Stimulated activated CD4-positive, alpha-beta T cell treated with anti-CD3 and anti-CD28 coated beads, Interleukin-1b, Interleukin-23, amount 100 ng/mL, for 1 hour (primary cell): ENCODE measurements at places on chromosomes 13 and 19.

DNA sequence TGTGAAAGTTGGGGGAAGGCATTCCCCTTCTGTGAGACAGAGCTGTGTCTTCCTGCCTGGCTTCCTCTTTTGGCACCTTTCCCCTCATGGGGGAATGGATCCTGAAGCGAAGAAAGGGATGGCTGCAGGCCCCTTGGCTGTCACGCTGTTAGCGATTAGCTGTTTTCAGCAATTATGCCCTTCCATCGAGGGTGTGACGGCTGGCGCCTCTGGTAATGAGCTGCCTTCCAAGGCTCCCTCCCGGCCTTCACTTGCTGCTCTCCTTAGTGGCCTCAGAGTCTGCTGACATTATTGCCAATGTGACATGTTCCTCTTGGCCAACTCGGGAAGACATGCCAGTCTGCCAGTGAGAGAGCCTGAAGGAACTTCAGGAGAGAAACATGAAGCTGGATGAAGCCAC is 162.1 kb downstream of the ZIC5 start:
- no peak for DNase-seq

DNA sequence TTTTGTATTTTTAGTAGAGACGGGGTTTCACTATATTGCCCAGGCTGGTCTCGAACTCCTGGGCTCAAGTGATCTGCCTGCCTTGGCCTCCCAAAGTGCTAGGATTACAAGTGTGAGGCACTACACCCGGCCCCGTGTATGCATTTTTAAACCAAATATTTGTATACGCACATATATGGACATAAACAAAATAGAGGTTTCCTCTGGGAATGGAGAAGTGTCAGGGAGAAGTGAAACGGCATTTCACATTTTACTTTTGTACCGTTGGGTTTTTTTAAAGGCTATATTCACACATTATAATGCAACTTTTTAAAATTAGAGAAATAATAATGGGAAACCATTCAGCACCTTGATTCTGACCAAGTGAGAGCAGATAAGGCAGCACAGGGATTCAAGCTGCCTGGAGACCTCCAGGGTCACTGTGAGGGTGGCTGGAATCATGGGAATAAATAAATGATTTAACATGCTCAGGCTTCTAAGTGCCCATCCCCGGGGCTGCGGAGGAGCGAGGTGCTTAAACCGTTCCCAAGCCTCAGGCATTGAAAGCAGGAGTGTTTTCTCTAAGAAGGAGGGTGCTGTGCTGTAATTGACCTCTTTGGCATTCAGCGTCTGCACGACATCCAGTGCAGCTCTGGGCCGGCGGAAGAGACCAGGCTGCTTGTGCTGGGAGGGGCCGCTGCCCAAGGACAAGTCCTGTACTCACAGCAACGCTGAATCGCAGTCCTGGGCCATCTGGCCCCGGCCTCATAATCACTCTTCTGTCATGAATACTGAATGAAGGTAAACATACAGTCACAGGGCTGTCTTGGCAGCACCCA is 24.7 kb downstream of the GPR42 start:
- no peak for DNase-seq

DNA sequence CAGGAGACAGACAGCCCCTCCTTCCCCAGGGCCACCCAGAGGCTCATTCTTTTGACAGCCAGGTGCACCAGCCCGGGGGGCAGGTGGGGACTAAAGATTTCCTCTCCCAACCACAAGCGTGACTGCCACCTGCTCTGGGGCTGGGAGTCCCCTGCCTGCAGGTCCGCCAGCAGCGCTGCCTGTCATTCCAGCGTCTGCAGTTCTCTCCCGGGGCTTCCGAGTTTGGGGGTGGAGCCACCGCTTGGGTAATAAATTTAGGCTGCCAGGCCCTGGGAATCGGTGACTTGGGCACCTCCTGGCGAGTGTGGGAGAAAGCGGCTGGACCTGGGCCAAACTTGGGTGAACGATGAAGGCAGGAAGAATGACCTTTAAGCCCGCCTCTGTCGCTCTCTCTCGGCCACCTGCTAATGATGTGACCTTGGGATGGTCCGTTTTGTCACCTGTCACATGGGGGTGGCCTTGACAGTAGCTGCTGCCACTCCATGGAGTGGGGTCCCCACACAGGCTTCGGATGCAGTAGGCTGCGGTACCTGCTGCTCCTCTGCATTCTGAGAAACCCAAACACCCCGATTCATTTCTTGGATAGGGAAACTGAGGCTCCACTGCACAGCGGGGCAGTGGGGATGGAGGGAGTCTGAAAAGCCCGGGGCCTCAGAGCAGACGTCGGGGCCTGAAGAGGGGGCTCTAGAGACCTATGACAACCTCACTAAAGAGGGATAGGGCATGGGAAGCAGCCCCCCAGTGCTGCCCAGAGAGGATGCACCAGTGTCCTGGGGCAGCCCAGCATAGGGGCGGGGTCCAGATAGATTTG is 12.8 kb downstream of the FUT6 start:
- no peak for DNase-seq

DNA sequence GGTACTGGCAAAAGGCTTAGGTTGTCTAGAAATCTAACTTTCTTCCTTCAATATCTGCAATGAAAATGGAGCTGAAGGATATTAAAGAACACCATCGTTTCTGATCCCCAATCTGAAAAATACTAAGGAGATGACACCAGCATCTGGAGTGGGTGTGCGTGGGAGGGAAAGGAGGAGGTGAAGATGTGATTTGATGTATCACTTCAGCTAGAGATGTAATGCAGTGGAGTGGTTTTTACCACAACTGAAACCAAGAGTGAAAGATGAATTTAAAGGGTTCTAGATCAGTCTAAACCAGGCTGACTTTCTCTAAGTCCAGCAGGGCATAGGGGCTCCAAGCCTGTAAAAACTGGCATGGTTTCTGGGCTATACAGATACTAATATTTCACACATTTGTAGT is 148.4 kb downstream of the AKAP11 start:
- DNase-seq = peak; percentile 42

- DNase-seq = no peak
Measured at GRCh38 chr19:1855828-1856255, 7.5 kb downstream of the KLF16 start.

DNA sequence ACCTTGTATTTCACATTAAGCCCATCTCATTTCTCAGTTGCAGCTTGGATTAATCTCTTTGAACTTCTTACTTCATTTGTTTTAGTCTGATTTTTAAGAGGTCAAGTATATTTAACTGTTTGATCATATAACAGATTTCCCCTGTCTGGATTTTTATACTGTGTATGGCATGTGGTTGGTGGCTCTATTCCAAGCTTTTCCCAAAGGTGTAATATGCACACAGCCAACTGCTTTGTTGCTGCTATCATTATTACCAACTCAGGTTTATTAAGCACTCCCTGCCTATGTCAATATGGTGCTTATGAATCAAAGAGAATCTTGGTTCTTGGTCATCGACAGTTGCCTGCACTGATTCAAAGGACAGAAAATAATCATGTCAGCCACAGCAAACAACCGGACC is 92.6 kb downstream of the RAP2A start:
- DNase-seq = no peak

DNA sequence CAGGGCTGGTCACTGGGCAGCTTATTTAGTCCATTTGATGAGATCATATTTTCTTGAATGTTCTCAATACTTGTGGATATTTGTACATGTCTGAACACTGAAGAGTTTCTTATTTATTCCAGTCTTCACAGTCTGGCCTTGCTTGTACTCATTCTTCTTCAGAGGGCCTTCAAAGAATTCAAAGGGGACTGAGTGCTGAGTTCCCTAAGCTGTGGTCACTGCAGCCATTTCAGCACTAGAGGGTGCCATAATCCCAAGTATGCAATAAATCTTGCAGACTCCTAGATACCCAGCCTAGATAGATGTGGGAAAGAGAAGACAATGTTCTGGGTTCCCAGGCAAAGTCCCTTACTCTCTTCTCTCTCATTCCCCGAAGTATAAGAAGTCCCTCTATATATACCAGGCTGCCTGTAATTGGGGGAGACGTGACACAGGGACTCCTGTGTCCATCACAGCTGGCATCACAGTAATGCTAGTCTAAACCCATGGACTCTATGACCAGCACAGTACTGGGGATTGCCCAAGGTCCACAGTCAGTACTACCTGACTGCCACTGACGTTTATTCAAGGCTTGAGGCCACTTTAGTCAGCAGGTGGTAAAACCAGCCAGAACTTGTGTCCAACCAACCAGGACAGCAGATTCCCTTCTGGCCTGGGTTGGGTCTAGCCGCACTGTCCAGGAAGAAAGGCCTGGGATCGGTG is 8.9 kb upstream of the VN1R1 start:
- no peak for DNase-seq

- no peak for DNase-seq
Measured at GRCh38 chr19:14370169-14370939, 10.9 kb upstream of the ADGRE5 start.

DNA sequence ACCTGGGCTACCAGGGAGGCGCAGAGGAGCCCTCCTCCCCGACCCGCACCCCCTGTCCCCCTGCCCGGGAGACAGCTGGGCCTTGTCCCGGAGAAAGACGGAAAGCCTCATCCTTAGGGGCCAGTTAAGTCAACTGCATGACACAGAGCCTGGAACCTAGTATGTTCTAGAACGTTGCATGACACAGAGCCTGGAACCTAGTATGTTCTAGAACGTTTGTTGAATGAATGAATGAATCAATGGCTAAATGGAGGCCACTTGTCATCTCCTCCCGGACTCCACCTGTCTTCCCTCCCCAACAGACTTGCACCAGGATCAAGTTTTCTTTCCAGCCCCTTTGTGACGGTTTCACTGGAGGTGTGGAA is 706 bp downstream of the SERP2 start:
- no peak for DNase-seq

GRCh38 chr13:98842070-98842469 is 89.6 kb upstream of the SLC15A1 start:
- DNase-seq = no peak
